Mucosa of gallbladder (tissue), 1 donor: ENCODE measurements at places on chromosomes 1 and 21.

DNA sequence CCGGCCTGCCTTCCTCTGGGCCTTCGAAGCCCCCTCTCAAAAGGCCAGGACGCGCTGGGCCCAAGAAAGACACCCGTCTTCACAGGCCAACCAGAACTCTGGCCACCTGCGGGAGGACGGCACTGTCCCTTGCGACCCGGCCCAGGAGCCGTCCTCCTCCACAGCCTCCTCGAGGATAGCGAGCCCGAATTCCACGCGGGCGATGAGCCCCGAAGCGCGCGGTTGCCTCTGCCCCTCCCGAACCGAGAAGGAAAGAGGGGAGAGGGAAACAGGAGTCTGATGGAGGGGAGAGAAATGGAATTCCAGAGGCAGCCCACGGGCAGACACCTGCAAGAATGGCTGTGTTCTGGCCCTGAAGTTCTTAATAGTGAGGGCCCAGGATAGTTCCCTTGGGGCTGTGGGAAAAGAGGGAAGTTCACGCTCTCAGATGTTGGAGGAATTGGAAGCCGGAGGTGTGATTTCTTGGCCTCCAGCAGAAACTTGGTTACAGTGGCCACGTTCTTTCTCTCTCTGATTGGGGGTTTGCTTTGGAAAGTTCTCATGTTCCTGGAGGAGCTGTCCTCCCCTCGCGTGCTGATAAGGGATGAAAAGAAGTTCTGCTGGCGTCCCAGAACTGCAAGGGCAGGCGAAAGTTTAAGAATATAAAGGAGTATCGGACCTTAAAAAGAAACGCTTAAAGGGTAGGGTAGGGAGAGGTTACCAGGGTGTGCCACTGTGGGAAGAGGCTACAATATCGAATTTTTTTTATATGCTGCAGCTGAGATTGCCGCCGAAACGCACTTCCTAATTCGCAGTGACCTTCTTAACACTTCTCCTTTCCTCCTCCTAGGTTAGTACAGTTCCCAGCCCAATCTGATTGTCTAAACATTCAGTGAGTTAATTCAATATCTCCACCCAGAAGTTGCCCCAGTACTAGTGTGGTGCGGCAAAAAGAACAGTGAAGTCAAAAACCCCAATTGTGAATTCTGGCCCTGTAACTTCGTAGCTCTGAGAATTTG lies 5.8 kb upstream of the SLC44A5 start:
- no peak for DNase-seq

DNA sequence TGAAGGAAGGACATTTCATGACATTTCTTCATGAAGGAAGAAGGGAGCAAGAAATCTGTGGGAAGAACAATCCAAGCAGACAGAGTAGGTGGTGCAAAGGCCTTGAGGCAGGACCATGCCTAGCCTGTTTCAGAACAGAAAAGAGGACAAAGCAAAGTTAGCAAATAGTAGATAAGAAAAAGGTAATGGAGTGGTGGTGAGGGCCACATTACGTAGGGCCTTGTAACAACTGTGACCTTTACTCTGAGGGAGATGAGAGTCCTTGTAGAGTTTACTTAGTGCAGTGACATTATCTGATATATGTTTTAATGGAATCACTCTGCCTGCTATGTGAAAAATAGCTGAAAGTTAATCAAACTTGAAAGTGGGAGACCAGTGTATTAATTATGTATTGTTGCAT lies 6.4 kb upstream of the TSNAX start:
- DNase-seq = no peak

DNA sequence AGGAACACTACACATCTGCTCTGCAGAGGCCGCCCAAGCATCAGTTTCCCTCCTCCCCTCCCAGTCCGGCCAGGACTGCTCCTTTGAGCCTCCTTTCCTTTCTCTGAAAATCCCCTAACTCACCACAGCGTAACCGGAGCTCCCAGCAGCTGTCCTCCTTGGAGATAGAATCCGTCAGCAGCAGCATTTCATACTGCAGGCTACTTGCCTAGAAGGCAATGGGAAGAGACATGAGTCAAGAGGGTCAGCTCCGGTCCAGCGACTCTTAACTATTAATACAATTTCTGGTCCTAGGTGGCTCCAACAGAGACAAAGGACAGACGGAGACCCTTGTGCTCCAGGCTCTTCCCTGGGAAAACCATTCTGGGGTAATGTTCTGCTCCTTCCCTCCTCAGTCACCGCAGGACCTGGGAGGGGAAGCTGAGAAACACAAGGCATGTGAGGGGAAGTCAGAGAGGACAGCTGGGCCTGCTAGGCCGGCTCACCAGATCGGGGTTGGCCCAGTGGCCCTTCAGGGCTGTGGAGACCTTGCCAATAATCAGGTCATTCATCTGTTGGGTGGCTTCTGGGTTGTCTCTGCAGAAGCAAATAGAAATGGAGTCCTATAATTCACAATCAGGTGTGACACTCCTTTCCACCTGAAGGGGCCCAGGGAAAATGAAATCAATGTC lies 99.7 kb downstream of the UBR4 start:
- DNase-seq = no peak

DNA sequence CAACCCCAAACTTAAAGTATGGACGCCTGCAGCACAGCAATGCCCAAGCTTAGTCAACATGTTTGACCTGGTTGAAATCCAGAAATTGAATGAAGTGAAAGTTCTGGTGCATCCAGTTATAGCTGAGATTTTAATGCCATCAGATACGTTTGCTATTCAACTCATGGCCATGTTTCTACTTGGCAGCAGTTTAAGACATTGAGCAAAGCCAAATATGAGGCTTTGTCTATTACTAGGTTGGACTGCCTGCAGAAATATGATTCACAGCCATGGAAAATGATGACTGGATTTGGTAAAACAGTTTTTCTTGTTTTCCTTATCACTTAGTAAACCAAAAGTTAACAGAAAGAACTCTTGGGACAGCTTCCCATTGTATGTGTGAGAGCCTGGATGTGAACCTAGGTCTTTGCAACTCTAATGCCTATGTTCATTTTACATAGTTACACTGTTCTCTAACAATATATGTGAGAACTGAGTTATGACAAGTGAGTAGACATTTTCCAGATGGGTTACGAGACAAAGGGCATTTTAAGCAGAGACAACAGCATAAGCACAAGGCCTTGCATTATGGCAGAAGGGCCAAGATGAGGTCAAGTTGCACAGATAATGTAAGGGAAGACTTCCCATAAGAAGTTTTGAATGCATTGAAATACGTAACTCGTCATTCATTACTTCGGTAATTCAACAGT lies 32.4 kb upstream of the MYSM1 start:
- no peak for DNase-seq

DNA sequence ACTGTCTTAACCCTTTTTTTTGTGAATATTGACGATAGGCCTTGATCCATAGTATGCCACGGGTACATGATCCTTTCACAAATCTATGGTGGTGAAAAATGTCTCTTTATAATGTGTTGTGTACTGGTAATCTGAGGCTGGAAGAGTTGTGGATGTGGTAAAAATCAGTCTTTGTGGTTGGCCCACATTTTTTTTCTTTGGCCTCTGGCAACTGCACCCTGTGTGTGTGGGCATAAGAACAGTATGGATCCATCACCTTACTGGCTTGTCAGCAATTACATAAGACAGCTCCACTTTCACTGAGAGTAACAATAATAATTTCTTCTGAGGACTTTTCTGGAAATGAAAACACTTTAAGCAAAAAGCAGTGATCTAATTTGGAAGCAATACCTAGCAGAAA lies 101.6 kb downstream of the GABPA start:
- DNase-seq = no peak

- no peak for DNase-seq
Measured at GRCh38 chr21:36175771-36176565, 19.3 kb downstream of the DOP1B start.

GRCh38 chr1:157438146-157438545 lies 114.2 kb downstream of the FCRL5 start:
- no peak for DNase-seq

DNA sequence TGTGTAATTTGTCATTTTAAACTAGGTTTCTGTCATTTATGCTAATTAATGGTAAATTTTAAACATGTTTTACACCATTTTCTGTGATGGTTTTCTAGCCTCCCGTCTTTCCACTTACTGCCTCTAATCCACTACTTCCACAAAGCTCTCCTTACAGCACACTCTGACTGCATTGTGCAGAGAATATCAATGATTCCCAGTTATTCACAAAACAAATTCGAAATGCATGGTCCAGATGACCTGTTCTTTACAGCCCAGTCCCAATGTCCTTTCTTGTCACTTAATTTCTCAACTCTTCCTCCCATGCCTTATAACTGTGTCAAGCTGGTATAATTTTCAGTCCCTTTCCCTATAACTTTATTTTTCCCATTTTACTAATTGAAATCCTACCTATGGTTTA lies 770.5 kb downstream of the USP25 start:
- no peak for DNase-seq

DNA sequence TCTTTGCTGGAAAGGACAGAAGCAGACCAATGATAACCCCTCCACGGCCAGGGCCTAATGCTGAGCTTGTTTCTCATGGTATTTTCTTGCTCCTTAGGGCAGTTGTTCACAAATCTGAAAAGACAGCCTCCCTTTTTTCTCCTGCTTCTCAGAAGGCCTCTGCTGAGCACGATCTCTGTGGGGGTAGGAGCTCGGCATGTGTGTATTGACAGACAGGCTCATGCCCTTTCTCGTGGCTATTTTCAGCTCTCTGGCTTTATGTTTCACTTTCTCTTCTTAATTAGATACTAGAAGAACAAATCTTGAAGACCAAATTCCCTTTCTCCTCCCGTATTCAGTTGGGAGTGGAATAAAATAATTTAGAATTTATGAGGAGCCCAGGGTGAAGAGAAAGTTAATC lies 768 bp upstream of the RIIAD1 start:
- no peak for DNase-seq

- no peak for DNase-seq
Measured at GRCh38 chr1:245458761-245459174, 304.0 kb downstream of the KIF26B start.

DNA sequence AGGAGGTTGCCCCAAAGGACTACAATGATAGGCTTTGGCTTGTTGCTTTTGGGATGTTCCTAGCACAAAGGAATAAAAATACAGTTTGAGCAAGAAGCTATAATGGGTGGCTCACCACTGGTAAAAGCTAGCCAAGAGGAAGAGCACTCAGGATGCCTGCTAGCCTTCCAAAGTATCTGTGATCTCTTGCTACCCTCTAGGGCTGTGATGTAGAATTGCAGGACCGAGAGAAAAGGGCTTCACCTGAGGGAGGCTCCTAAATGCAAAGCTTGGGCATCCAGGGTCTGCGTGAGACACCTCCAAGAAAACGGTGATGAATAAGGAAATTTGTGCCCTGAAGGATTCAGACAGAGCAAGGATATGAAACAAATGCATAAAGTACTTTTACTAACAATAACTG lies 17.7 kb downstream of the IVL start:
- no peak for DNase-seq

- DNase-seq = peak; percentile 13
Measured at GRCh38 chr1:244865028-244865371, 657 bp upstream of the HNRNPU start.

- DNase-seq = no peak
Measured at GRCh38 chr1:43241413-43241836, 28.4 kb upstream of the TMEM125 start.

DNA sequence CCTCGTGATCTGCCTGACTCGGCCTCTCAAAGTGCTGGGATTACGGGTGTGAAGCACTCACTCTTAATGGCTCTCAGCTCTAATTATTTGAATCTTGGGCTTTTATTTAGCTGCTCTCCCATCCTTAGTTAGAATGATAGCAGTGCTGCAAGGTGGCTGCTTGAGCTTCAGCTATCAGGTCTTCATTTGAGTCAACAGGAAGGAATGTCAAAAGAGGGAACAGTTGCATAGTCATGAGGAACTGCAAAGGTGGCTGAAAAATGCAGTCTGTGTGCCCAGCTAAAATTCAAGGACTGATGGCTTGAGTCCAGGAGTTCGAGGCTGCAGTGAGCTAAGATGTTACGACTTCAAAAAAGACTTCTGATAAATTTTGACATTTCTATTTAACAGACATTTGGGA lies 55.6 kb downstream of the UCK2 start:
- no peak for DNase-seq

DNA sequence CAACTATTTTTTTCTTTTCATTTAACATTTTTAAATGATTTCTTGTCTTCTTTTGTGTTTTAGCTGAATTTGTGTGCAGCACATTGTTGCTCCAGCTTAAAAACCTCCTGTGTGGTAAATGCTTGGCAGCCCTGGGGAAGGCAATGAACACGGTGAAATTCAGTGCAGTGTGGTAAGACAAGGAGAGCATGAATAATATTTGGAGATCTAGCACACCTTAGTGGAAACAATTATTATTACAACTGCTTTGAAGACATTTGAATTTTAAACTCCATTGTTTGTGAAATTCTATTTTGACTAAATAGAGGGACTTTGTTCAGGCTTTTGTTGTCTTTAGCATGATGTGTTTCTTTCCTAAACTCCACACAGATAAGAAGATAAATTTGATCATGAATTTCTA lies 242.6 kb upstream of the CXADR start:
- DNase-seq = peak; percentile 12

- DNase-seq = no peak
Measured at GRCh38 chr1:222057162-222057561, 315.3 kb upstream of the DUSP10 start.

- DNase-seq = no peak
Measured at GRCh38 chr1:238649200-238649599, 737.2 kb upstream of the CHRM3 start.

DNA sequence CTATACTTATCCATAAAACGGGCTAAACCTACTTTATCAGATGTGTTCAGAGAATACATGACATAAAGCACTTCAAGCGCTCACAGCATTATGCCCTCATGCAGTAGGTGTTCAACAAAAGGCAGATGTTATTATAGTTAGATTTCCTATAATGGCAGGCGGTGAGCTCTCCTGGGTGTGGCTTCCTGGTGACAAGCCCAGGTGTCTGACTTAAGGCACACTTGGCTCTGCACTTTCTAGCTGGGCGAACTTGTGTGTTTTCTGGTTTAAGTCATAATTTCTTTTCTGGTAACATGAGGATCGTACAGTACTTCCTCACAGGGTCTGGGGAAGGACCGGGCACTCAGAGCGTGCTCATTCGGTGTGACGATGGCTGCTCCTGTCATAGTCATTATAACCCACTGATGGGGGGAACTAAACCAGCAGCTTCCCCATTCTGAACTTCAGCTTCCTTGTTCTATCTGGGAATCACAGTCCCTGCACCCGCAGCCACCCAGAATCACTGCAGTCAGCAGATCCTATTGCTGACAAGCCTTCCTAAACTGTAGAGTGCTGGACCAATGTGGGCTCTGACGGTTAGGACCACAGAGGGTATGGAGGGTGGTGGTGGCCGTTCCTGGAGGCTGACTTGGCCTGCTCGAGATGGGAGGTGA lies 52.8 kb downstream of the IGSF21 start:
- peak; percentile 45 for DNase-seq

- DNase-seq = no peak
Measured at GRCh38 chr1:224042557-224043118, 71.3 kb upstream of the FBXO28 start.

GRCh38 chr1:157240495-157241184 lies 102.4 kb upstream of the ETV3 start:
- peak; percentile 12 for DNase-seq

DNA sequence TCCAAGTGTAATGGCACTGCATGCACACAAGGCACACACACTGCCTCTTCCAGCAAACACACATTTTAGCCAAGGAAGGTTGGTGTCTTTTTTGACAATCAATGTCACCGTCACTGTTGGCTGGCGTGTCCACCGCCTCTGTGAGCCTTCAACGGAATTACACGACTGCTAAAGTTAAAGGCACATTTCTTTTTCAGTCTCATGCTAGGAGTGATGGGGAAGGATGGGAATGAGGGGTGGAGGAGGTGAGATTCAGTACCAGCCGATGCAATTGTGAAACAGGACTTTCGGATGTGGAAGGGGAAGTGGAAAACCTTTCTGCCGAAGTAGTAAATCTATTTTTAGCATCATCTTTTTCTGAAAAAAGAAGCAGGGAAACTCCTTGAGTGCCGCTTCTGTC lies 1.4 kb downstream of the ELAVL4 start:
- no peak for DNase-seq
